Stimulated activated CD4-positive, alpha-beta T cell treated with anti-CD3 and anti-CD28 coated beads, TNF-alpha, amount 100 ng/mL, for 48 hours (primary cell): ENCODE measurements at places on chromosomes 6 and 20.

DNA sequence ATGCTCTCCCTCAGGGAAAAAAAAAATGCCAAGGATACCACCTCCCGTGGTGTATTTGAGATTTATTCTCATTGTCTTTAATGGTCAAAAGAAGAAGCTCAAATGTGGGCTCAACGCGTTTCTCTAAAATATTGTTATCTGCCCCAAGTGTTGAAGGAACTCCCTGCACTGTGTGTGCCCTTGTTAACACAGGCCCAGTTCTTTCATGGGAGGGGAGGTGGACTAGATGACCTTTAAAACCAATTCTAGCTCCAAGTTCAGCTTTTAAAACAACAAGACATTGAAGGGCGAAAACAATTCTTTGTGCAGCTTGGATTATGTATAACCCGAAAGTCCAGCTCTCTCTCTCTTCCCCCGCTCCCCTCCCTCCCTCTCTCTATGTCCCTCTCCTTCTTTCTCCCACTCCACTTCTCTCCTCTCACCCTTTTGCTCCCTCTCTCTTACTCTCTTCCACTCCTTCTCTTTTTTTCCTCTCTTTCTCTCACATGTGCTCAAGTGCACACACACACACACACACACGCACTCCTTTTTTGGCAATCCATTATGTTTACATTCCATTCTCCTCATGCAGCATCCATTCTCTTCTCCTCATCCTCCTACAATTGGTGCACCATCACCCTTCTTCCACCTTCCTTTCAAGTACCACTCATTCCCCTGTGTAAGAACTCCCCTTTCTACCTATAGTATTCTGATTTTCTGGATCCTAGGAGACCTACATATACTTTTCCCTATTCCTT, 8.5 kb downstream of the HLA-DMB start:
- DNase-seq, result no peak

DNA sequence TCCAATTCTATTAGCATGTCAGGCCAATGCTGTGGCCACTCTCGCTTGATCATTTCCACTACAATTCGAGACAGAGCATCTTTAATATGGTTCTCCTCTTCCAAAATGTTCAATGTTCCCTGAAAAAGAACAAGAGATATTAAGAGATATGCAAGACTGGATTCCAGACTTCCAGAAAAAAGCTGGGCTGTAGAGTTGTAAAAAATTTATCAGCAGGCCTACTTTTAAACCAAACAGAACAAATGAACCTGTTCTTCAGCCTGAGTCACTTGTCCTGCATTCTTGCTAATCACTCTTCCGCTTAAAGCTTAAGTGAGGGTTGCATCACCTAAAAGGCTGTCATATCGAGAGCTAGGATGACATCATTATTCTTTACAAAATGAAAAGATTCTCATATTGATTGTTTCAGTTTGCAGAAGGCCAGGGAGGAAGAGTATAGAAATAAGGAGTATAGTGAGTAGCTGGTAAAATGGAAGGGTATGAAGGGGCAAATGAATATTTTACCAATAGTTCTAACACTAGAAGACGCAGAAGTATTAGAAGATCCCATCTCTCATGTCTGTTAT, 4.9 kb downstream of the XPO5 start:
- DNase-seq, result no peak

- DNase-seq, result no peak
Measured at GRCh38 chr6:158121335-158121734, 46.7 kb downstream of the SERAC1 start.

DNA sequence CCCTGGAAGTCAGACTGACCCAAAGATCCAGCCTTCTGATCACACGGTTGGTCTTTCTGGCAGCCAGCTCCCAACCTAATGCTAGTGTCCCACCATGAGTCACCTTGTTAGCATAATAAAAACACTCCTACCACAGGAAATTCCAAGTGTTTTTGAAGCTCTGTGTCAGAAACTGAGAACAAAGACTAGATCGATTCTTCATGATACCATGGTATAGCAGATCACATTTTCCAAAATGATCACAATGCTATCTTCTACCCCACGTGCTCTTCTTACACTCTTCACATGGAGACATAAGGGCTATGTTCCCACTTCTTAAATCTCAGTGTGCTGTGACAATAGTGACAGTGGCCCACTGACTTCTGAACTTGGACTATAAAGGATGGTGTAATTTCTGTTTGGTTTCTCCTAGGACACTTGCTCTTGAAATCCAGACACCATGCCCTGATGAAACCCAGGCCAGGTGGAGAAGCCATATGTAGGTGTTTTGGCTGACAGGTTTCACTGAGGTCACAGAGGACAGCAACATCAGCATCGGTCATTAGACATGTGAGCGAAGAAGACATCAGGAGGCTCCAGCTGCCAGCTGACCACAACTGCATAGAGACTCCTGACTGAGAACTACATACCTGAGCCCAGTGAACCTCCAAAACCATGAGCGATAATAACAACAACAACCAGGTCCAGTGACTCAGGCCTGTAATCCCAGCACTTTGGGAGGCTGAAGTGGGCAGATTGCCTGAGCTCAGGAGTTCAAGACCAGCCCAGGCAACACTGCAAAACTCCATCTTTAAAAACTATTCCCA, 57.5 kb downstream of the MKKS start:
- DNase-seq, result no peak

DNA sequence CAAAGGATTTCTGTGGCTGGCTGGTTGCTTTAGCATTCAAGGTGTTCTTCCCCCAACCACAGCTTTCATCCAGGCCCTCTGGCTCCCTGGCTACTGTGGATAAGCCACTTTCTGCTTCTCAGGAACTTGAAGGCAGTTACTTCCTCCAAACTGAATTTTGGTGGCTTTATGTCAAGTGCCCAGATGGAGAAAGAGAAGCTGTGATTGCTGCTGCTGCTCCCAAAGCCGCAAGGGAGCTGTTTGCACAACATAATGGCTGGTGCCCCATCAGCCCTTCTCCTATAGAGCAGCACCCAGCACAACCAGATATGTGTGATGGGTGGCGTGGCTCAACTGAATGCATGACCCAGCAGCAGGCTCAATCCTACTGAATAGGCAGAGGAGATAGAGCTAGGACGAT, 465.2 kb downstream of the MAFB start:
- DNase-seq, result no peak

GRCh38 chr20:23774081-23774480, 23.3 kb upstream of the CST1 start:
- no peak for DNase-seq

GRCh38 chr6:33744001-33744848, 2.5 kb downstream of the IP6K3 start:
- DNase-seq, result peak; percentile 51

DNA sequence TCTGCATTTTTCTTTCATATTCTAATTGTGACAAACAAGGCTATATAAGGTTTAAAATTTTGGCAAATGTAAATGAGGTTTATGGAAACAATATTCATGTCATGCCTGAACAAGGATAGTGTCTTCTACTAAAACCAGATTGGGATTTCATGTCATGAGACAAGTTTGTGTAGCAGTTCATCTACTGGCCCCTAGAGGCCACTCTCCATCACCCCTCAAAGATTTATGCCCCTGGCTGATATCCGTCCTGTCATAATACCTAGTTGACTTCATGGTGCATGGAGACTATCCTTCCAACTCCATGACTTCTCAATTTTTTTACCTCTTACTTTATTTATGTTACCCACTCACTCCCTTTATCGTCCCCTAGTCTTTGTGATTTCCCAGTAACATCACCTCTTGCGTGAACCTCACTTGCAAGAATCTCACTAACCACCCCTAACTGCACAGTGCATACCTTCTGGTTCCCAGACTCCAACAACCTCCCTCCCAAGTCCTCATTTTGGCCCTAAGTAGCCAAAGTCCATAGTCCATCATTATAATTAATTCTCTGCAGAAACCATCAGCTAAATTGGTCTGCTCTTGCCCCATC, 179.8 kb downstream of the TASP1 start:
- DNase-seq, result no peak

DNA sequence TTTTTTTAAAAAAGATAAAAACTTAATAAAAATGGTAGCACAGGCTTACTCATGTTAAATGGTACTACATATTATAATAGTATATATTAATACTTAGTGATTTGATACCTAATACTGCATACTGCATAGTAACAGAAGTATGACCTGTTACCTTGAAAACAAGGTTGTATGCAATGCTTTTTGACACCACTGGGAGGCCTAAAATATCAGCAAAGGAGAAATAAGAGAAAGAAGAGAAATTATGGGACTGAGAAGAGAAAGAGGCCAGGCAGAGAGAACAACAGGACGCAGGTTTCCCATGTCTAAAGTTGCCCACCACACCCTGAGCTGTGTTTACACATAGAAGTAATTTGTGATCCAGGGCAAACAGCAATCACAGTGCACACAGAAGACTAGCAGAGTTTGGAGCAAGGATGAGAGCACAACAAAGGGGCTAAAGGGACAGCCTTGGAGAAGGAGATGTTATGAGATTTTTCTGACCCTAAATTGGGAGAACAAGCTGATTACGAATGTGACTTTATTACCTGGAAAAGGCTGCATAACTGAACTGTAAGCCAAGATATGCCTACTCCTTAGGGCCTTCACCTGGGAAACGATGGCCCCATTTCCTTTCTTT, 73.2 kb downstream of the ROS1 start:
- no peak for DNase-seq

- no peak for DNase-seq
Measured at GRCh38 chr6:169082817-169083507, 170.7 kb downstream of the THBS2 start.

GRCh38 chr20:24648481-24648880, 179.1 kb downstream of the SYNDIG1 start:
- no peak for DNase-seq

- no peak for DNase-seq
Measured at GRCh38 chr20:9134346-9134745, 65.5 kb downstream of the PLCB4 start.

GRCh38 chr6:83860782-83861495, 1.4 kb downstream of the CYB5R4 start:
- no peak for DNase-seq

DNA sequence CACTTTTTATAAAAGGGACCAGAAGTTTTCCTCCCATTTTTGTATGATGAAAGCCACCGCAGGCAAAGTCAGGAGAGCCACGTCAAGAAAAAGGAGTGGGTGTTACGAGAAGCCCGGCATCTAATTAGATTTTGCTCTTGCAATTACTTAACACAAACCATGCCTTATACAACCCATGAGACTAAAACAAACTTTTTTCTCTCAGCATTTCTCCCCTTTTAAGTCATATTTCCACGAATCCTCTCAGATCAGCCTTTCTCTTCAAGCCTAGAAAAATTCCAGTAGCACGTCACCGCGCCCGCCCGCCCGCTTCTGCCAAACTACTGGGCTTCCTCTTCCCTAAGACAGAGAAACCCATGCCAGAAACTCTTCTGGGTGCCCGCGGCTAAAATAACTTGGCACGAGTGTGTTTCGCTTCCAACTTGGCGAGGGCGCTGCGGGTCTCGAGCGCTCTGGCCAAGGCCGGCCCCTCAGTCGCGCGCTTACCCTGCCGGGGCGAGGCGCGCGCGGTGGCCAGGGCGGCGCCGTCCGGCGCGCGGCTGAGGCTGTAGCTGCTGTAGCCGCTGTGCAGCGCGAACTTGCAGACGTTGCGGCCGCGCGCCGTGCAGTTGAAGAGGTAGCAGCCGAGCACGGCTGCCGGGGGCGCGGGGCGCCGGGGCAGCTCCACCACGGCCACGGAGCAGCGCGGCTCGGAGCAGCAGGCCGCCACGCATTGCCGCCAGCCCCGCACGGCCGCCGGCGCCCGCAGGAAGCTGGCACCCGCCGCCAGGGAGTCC, 1.0 kb downstream of the LRP11 start:
- peak; percentile 32 for DNase-seq

- no peak for DNase-seq
Measured at GRCh38 chr20:35000311-35000921, 44.7 kb downstream of the MYH7B start.

DNA sequence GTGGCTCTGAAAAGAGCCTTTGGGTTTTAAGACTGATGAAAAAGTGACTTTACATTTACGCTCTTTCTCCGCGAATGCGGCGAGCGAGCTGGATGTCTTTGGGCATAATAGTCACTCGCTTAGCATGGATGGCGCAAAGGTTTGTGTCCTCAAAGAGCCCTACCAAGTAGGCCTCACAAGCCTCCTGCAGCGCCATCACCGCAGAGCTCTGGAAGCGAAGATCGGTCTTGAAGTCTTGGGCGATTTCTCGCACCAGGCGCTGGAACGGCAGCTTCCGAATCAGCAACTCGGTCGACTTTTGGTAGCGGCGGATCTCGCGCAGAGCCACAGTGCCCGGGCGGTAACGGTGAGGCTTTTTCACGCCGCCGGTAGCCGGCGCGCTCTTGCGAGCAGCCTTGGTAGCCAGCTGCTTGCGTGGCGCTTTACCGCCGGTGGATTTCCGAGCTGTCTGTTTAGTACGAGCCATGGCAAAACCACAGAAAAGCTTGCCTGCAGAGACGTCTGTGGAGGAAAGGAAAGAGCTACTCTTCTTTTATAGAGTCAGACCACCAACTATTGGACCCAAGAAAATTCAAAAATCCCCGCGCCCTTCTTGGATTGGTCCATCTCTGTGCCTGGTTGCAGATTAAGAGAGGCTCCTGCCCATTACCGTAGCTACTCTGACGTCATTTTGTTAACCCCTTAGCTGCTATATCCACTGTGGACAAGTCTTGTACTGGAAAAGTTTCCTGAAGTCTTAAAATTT, 55.5 kb upstream of the HFE start:
- peak; percentile 83 for DNase-seq

DNA sequence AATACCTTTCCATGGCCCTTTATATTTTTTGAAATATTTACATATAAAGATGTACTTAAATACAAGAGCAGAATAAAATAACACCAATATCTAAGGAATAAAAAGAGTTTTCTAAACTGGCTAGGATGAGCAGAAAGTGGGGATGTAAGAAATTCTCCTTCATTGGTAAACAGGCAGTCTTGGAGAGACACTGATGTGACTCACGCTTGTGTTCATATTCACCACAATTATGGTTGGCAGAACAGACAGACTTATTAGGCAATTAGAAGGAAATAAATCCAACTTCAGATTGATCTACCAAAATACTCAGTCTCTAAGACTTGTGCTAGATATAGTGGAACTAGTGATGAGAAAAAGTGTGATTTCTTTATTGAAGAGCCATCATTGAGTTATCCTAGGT, 463.7 kb downstream of the CDC5L start:
- DNase-seq, result no peak

GRCh38 chr20:47606983-47607613, 105.4 kb downstream of the NCOA3 start:
- DNase-seq, result no peak

DNA sequence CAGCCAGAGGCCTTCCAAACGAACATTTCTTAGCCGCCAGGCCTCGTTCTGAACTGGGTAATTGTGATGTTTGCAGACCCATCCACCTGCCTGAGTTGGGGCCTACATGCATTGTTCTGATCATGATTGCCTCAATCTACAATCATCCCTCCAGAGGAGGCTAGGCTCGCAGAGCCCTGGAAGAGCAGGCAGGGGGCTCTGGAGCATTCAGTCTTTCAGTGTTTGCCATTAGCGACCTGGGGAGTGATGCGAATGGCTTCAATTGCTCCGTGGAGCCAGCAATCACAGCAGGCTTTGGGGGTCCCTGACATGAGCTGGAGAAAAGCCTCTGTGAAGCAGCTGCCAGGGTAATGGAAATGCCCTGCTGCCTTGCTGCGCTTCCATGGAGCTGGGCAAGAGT, 22.0 kb downstream of the SNAP25 start:
- no peak for DNase-seq

GRCh38 chr6:149323925-149324324, 6.4 kb downstream of the TAB2 start:
- DNase-seq, result no peak
